NCI-H1105 treated with DMSO at 0.1 percent for 48 hours (cell line): ENCODE measurements at places on chromosomes 6 and 20.
A peak's percentile ranks its signal among the peaks of the same experiment; 100 is the strongest.

GRCh38 chr6:107822176-107823046 lies 1.7 kb downstream of the SCML4 start:
- DNase-seq = no peak

GRCh38 chr20:54680872-54681619 lies 205.7 kb downstream of the DOK5 start:
- peak; percentile 17 for DNase-seq

DNA sequence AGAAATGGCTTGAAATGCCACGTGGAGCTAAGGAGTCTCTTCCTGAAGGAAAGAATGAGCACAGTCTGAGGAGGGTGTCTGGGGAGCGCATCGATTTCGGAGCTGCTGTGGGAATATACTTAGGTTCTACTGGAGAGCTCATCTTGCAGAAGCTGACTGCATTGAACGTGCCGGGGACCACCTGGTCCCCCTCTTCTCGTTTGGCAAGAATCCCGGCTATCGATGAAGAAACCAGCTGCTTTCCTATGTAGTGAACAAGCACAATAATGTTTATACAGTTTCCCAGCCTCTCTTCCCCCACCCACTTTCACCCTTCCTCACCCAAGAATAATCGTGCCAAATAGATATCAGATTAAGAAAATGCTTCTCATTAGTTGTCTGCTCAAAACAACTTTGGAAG lies 242.5 kb downstream of the PACRG start:
- no peak for DNase-seq

- no peak for DNase-seq
Observed at GRCh38 chr20:62591591-62591990, 50.7 kb upstream of the SLCO4A1 start.

GRCh38 chr20:61911824-61912223 lies 153.9 kb downstream of the TAF4 start:
- DNase-seq = no peak

DNA sequence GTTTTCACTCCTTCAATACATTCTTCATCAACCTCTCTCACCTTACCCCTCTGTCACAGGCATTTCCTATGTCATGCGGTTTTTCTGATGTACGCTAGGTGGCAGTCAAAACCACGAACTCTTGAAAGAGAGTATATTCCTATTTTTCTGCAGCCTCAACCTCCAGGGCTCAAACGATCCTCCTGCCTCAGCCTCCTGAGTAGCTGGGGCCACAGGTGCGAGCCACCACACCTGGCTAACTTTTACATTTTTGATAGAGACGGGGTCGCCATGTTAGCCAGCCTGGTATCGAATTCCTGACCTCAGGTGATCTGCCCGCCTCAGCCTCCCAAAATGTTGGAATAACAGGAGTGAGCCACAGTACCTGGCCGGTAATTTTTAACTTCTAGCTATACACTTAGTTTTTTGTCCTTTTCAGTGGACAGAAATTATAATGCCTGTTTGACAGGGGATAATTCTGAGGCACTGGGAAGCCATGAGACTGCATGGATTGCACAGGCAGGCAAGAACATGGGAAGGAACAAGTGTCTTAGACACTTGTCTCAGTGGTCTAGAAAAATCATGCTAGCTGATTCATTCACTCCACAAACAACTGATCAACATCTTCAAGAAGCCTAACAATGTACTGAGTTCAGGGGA lies 22.5 kb upstream of the HFE start:
- peak; percentile 30 for DNase-seq

GRCh38 chr20:32193996-32194395 lies 13.5 kb downstream of the PLAGL2 start:
- DNase-seq = no peak

DNA sequence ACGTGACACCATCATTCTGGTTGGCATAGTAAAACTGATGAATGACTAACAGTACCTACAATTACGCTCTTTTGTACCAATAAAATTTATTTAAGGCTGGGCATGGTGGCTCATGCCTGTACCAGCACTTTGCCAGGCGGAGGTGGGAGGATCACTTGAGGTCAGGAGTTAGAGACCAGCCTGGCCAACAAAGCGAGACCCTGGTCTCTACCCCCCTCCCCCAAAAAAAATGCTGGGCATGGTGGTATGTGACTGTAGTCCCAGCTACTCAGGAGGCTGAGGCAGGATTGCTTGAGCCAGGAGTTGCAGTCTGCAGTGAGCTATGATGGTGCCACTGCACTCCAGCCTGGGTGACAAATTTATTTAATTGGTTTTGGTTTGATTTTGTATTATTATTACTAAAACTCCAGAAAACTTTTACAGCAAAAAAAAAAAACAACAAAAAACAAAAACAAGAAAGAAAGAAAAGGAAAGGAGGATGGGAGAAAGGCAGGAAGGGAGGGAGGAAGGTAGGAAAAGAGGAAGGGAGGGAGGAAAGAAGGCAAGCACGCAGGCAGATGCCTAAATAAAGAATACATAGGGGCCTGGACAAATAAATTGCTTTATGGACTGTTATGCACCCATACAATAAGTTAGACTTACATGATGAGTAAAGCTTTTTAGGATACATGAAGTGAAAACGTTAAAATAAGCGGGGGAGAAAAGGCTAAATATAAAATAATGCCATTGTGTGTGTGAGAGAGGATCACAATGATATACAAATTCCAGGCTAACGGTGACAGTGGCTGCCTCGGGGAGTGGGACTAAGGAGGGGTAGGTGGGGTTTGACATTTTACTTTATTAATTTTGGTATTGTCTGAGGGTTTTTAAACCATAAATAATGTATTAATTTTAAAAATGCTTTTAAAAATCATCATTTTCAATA lies 682 bp upstream of the ZSCAN9 start:
- no peak for DNase-seq

DNA sequence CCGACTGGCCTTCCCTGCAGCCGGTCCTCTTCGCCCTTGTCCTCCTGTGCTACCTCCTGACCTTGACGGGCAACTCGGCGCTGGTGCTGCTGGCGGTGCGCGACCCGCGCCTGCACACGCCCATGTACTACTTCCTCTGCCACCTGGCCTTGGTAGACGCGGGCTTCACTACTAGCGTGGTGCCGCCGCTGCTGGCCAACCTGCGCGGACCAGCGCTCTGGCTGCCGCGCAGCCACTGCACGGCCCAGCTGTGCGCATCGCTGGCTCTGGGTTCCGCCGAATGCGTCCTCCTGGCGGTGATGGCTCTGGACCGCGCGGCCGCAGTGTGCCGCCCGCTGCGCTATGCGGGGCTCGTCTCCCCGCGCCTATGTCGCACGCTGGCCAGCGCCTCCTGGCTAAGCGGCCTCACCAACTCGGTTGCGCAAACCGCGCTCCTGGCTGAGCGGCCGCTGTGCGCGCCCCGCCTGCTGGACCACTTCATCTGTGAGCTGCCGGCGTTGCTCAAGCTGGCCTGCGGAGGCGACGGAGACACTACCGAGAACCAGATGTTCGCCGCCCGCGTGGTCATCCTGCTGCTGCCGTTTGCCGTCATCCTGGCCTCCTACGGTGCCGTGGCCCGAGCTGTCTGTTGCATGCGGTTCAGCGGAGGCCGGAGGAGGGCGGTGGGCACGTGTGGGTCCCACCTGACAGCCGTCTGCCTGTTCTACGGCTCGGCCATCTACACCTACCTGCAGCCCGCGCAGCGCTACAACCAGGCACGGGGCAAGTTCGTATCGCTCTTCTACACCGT lies 6.1 kb downstream of the UBD start:
- peak; percentile 19 for DNase-seq

- DNase-seq = no peak
Observed at GRCh38 chr6:11878735-11879134, 100.1 kb upstream of the ADTRP start.

DNA sequence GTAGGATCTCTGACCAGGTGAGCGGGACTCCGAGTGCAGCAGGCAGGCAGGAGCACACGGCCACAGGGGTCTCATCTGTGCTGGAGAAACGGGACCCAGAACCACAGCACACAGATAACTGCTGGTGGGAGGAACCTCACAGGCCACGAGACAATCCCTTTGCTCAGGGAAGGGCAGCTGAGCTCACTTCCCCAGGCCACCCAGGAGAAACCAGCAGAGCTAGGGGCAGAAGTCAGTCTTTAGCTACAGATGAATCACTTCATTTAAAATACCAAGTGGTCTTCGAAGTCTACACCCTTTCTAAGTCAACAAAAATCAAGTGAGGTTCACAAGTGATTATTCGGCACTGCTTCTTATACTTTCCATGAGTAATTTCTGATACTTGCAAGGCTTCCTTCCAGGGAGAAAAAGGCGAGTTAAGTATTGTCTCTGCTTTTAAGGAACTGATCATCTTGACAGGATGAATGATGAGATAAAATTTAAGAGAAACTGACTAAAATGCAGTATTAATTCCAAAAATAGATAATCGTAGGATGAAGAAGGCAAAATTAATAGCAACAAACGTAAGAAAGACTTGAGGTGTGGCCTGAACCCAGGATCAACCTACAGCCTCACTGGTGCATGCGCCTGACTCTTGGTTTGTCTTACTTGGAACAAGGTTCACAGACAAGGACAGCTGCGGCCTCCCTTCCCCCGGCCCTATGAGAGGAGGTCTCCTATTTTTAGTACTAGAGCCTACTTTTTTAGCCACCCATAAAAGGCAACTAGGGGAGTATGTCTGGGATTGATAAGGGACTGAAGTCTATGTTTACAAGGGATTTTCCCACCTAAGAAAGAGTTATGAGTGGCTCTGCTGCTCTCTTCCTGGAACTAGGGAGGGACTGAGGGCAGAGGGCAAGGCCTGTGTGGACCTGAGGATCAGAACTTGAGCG lies 233.6 kb downstream of the TTLL2 start:
- no peak for DNase-seq
